ENCODE measurements at places on chromosomes 11 and 22. TPM values are rescaled to one million over a fixed set of nuclear protein-coding genes. Genes with fewer than 3 reads are reported as not detected.

Gene OR51E1
- total RNA-seq, result 0.29 TPM

Gene RAG2
- total RNA-seq, result not detected

Gene MTMR3
- 90.0 TPM for total RNA-seq

Gene C11orf87
- total RNA-seq, result under 0.01 TPM

Gene RAB30
- 24.2 TPM for total RNA-seq

Gene BARX2
- 19.5 TPM for total RNA-seq

Gene SORL1
- total RNA-seq, result 50.8 TPM

Gene TP53AIP1
- 0.59 TPM for total RNA-seq

Gene VSTM5
- total RNA-seq, result not detected

Gene RELT
- 3.7 TPM for total RNA-seq

Gene SLCO2B1
- 23.9 TPM for total RNA-seq

Gene STK33
- 2.4 TPM for total RNA-seq

Gene TRIM29
- 10.6 TPM for total RNA-seq

Gene SCN3B
- 2.6 TPM for total RNA-seq

Gene FERMT3
- 42.2 TPM for total RNA-seq

Gene OR51I1
- total RNA-seq, result 0.44 TPM

Gene UBQLN3
- total RNA-seq, result 0.88 TPM

Gene IGHMBP2
- 13.6 TPM for total RNA-seq

Gene ZBTB44
- total RNA-seq, result 73.8 TPM

Gene AHNAK
- total RNA-seq, result 636 TPM

Gene CHADL
- 1.3 TPM for total RNA-seq
